ENCODE measurements at places on chromosomes 16 and 17. TPM values are rescaled to one million over a fixed set of nuclear protein-coding genes. Genes with fewer than 3 reads are reported as not detected.

The BMERB1 gene
- 65.9 TPM for total RNA-seq

The SNX20 gene
- not detected for total RNA-seq

DNA sequence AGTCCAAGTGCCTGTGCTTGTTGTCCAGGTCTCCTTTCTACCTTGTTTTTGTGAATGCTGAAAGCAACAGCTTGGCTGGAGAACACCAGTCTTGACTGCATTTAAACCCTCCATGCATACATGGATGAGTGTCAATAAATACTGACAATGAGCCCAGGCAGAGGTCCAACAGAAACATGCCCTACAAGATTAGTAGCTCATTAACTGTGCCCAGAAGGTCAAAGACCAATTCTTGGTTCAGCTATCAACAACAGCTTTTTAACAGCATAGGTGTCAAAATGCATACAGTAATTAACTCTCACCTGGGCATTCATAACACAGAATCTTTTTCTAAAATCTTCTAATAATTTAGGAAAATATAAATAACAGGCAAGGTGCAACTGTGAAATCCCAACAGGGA lies 63.2 kb downstream of the N4BP1 start:
- DNase-seq = no peak

- DNase-seq = no peak
Measured at GRCh38 chr16:82181461-82182185, 11.6 kb upstream of the MPHOSPH6 start.

DNA sequence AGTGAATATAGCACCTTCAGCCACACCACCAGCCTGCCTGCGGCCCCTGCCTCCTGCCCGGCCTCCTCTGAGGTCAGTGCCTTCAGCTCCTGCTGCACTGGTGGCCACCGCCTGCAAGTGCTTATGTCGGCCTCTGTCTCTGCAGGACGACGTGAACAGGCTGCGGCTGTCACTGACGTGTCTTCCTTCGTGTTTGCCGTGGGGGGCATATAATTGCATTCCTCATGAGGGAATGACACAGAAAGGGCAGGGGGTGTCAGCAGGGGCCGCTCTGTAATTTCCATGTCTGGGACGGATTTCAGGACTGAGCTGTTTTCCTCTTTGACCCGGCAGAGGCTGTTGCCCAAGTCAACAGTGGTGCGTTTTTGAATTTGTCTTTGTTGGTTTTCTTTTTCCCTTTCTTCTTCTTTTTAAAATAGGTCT lies 28.5 kb downstream of the CMIP start:
- DNase-seq = no peak

- no peak for DNase-seq
Measured at GRCh38 chr17:56979091-56979480, 1.2 kb downstream of the SCPEP1 start.

DNA sequence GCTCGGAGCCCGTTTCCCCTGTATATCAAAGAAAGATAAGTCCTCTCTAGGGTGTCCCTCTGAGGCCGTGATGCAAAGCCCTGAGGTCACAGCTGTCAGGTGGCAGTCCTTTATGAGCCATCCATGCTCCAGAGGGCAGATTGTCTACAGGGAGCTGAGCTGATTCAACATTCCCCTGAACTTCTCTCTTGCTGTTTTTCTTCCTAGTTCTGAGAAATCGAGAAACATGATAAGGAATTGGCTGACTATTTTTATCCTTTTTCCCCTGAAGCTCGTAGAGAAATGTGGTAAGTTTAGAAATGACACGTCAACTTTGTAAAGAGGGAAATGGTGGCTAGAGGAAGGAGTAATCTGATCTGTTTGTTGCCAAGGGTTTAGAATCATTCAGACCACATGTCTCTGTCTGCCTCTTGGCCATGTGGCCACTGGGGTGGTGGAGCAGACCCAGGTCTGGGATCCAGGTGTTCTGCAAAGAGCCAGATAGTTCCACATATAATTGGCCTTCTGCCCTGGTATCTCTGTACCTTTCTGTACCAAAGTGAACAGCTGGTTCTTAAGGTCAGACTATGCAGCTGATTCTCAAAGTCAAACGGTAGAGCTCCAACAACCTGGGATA lies 3.5 kb downstream of the CTNS start:
- DNase-seq = no peak

DNA sequence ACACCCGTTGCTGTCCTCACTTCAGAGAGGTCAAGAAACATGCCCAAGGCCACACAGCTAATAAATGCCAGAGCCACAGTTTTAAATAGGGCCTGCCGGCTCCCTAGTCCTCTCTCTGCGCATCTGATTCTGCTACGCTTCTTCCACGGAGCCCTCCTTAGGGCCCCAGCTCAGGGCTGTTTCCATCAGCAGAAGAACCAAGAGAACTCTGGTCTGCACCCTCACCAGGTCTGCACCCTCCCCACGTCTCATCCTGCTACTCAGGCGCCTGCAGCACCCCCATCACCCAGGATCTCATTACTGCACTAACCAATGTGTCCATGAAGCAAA lies 79.5 kb upstream of the NKD1 start:
- no peak for DNase-seq
